Stimulated activated naive CD4-positive, alpha-beta T cell (primary cell): ENCODE measurements at places on chromosomes 2 and 18.

DNA sequence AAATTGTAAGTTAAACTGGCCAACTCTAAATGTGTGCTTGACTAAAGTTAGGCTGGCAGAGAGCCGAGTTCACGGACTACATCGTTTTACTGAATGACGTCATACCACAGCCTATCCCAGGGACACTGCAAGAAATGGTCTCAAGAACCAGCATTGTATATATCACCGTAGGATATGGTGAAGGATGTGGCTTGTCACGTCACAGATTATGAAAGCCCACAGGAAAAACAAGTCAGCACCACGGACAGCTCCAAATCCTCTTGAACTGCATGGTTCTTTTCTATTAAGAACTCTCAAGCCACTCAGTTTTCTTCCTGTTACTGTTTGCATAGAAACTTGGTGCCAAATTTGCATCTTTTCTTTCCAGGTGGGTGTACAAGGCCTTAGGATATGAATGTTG is 85.1 kb upstream of the ACAA2 start:
- peak; percentile 56 for DNase-seq

- no peak for DNase-seq
Measured at GRCh38 chr2:137039482-137040152, 274.3 kb downstream of the THSD7B start.

DNA sequence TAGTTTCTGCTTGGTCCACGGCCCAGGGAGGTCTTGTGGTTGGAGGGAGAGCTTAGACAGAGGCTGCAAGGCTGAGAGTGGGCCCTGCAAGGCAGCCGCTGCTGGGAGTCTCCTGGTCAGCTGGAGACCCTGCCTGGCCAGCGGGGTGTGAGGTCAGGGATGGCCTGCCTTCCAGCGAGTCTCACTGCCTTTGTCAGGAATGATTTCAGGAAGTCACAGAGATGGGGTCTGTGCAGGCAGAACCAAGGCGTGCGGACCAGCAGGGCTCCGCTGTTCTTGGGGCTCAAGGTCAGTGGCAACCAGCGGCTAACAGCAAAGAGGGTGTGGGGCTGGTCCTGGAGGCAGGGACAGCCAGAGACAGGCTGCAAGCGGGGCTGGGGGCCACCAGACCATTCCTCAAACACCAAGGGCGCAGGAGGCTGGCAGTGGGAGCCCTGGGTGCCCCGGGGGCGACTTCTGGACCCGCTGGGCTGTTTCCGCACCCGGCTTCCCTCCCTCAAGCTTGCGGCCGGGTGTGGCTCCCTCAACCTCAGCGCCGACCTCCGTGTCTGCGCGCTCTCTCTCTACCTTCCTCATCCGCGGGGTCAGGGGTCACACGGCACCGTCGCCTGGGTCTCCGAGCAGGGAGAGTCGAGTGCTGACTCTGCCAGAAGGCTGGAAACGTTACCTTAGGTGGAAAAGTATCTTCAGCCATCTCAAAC is 124.5 kb upstream of the CTDP1 start:
- DNase-seq: no peak

GRCh38 chr2:199738727-199739412 is 112.1 kb downstream of the FTCDNL1 start:
- no peak for DNase-seq

GRCh38 chr2:238236571-238236970 is 3.3 kb downstream of the HES6 start:
- DNase-seq: no peak

- no peak for DNase-seq
Measured at GRCh38 chr2:203662951-203663350, 43.5 kb upstream of the CD28 start.

GRCh38 chr2:99802734-99803133 is 312.9 kb upstream of the REV1 start:
- no peak for DNase-seq

DNA sequence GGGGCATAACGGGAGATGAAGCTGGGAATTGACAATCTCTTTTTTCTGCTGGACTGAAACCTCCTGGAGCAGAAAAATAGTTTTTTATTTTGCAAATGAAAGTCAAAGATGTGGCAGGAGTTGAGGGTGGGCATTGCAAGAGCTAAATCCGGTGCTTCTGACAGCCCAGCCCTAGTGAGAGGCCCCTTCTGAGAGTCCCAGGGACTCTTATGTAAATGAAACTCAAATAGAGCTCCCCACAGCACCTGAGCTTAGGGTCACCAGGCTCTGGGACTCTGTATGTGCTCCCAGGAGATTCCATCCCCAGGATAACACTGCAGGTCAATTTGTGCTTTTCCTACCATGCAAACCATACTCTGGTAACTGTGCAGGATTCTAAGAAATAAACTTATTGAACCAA is 192.8 kb downstream of the ANKRD30B start:
- no peak for DNase-seq

GRCh38 chr2:86617738-86618137 is 5.9 kb downstream of the RNF103 start:
- no peak for DNase-seq

DNA sequence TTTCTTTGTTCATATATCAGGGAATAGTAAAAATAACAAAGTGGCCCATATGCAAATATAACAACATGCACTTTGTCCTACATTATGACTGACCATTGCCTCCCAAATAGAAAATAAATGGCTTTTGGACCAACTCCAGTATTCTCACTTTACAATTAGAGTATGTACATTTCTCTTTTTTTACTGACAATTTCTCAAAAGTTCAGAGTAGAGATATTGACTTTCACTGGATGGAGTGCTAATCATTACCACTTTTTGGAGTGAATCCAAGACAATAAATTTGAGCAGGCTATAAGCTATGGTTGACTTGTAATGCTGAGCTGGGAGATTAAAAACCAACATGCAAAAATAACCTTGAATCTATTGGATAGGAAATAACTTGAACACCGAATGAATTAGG is 987.4 kb downstream of the SUCLG1 start:
- no peak for DNase-seq
